ENCODE measurements at places on chromosomes 4 and X.

DNA sequence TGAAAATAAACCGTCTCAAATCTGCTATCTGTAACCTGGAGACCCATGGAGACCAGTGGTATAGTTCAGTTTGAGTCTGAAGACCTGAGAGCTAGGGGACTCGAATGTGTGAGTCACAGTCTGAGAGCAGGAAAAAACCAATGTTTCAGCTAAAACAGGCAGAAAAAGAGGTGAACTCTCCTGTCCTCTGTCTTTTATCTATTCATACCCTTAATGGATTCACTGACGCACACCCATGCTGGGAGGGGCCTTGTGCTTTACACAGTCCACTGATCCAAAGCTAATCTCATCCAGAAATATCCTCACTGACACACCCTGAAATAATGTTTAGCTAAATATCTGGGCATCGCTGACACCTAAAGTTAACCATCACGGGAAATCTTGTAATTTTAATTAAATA is 297.9 kb downstream of the GPM6A start:
- no peak for DNase-seq

- no peak for DNase-seq
Observed at GRCh38 chrX:72258174-72258573, 18.9 kb downstream of the RPS4X start.

DNA sequence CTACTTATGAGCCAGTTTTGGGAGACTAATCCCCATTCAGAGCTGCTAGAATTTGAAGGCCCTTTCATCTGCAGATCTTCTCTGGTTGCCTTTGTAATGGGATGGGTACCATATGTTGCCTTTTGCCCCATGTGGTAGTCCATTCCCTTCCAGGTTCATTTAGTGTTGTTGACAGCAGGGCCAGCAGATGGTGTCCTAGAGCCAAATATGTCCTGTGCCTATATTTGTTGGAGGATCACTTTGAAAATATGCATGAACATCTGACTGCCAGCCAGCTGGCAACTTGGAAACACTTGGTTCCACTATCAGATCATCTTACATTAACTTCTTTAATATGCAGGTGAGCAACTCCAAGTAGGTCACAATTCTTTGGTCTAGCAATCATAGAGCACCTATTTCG is 30.4 kb downstream of the CFAP299 start:
- peak; percentile 71 for DNase-seq

- no peak for DNase-seq
Observed at GRCh38 chr4:37243722-37244582, 591 bp upstream of the NWD2 start.

DNA sequence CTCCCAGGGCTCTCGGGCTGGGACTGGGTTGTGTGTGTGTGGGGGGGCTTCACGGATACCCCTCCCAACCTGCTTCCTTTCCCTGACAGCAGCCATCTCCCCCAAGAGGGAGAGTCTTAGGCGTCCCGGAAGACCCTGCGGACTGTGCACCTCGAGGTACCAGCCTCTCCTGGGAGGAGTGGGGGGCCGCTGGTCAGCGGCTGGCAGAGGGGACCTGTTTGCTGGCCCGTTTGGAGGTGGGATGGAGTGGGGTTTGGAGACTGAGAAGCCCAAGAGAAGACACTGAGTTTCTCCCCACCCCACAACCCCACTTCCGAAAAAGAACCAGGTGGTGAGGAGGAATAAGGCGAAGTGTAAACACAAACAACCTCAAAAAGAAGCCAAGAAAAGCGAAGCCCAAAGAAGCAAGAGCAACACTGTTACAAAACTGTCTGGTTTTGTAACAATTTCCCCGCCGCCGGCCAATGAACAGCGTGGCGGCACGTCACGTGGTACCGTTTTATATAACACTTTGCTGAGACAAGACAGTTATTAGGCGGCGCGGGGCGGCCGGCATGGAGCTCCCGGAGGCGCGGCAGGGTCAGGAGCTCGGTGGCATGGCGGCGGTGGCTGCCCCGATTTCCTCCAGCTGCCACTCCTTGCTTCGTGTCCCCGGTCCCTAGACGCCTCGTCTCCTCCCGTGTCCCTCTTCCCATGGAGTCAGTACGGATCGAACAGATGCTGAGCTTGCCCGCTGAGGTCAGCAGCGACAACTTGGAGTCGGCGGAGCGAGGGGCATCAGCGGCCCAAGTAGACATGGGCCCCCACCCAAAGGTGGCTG is at the start of gene LONRF3:
LONRF3 (plus strand) TSS at position 531 of the 820 bp plus-strand sequence; CDS start at position 694, 163 bp downstream.
- no peak for DNase-seq
